Right atrium auricular region (tissue), 2 donors: ENCODE measurements at places on chromosomes 2 and 18. TPM values are rescaled to one million over a fixed set of nuclear protein-coding genes. Genes with fewer than 3 reads are reported as not detected.

ACMSD gene
- not detected for total RNA-seq

AMMECR1L gene
- 7.4 TPM for total RNA-seq

POTEC gene
- not detected for total RNA-seq

RIT2 gene
- not detected for total RNA-seq

TLX2 gene
- not detected for total RNA-seq

CHRNG gene
- not detected for total RNA-seq

MAP2 gene
- total RNA-seq, result 6.7 TPM

DNA sequence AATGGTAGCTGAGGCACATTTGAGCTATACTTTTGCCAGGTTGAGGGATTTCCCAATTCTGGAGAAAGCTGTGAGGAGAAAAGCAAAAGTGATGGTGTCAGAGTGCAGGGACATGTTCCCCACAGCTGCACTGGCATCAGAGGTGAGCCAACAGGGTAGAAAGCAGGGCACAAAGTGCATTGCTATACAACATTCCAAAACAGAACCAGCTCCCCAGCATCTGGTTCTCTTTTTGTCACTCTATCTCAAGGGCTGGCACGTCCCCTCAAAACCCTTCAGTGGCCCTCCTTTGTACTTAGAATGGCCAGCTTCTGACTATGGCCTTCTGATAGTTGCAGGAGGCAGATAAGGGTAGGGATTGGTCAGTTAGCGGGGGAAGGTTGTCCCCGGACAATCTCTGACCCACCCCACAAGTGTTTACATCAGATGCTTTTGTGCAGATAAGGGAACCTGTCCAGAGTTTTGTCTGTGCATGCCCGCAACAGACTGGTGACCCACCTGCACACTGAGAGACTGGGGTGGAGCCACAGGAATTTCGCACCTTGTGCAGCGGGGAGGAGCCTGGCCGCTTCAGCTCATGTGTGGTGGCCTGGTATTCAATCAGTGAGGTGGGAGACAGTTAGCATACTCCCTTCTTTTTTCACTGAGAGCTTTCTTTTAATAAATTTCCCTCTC lies 31.0 kb upstream of the TMEM17 start:
- DNase-seq, result no peak

- no peak for DNase-seq
These were observed 669.7 kb downstream of the TDRD15 start for GRCh38 chr2:21793461-21793860.

DNA sequence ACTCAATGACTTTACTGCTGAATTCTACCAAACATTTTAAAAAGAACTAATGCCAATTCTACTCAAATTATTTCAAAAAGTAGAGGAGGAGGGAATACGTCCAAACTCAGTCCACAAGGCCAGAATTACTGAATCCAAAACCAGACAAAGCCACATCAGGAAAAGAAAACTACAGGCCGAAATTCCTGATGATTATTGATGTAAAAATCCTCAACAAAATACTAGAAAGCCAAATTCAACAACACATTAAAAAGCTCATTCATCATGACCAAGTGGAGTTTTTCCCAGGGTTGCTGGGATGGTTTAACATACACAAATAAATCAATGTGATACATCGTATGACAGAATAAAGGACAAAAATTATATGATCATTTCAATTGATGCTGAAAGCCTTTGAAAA lies 103.9 kb upstream of the UBE2E3 start:
- no peak for DNase-seq

DNA sequence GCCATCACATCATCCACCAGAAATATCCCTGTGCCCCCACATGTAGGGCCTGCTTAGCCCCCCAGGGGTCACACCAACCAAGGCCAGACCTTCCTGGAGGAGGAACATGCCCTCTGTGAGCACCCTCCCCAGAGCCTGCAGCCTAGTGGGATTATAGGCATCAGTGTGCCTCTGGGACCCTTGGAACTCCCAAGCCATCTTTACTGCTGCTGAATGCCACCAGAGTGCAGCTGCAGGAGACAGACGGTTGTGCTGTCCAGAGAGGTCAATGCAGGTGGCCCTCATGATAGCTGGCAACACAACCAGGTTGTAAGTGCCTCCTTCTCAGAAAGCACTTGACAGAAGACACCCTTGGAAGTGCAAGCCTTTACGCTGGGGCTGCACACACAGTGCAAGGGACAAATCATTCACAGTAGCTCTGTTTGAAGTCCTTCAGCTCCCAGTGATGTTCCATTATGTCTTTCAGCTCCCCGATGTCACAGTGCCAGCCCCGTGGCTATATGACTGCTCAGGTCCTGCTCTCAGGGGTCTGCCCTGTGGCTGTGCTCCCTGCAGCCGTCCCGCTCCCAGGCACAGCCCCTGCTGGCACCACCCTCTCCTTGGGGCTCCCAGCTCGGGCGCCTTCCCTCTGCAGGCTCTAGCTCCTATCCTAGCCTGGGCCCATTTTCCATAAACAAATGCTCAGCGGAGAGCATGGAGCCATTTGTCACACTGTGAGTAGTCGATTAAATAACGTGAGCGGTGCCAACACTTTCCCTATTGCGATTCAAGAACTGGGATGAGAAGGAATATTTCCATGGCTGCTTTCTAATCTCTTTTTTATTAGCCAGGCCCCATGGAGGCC lies 65.1 kb downstream of the EDAR start:
- no peak for DNase-seq

DNA sequence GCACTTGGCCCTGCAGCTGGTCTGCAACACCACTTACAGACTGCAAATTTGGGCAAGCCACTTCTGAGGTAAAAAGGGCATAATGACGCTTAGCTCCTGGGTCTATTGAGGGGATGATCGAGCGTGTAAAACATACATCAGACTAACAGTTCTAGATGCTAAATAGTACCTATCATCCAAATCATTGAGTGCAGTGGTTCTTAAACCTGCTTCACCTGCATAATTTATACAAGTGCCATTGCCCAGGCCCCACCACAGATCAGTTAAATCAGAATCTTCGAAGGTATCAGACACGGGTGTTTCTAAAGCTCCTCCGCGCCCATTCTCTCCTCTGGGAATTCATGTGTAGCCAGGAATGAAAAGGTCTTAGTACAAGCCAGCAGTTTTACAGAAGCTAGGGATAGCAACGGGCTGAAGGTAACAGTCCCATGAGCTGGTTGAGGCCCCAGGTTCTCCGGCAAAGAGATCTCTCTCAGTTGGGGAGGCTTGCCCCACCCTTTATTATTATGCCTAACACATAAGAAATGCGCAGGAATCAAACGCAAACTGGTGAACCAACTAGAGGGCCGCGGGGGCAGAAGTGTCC lies 737 bp upstream of the RNF181 start:
- DNase-seq, result no peak

- no peak for DNase-seq
These were observed 34.9 kb downstream of the OSBPL1A start for GRCh38 chr18:24362757-24363156.

DNA sequence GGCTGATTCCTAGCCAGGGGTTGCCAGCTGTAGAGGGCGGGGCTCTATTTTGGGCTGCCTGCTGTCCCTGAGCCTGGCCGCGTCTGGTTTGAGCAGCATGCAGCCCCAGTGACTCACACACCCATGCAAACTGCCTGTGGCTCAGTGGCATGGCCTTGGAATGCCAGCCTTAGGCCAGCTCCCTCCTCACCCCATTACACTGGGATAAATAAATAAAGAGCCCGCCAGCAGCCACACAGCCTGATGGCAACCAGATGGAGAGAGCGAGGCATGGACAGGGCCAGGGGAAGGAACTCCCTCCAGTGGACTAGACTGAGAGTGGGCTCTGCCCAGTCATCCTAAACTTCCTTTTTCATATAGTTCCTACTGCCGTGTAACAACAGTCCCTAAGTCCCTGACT lies 18.3 kb downstream of the NHEJ1 start:
- DNase-seq, result no peak

DNA sequence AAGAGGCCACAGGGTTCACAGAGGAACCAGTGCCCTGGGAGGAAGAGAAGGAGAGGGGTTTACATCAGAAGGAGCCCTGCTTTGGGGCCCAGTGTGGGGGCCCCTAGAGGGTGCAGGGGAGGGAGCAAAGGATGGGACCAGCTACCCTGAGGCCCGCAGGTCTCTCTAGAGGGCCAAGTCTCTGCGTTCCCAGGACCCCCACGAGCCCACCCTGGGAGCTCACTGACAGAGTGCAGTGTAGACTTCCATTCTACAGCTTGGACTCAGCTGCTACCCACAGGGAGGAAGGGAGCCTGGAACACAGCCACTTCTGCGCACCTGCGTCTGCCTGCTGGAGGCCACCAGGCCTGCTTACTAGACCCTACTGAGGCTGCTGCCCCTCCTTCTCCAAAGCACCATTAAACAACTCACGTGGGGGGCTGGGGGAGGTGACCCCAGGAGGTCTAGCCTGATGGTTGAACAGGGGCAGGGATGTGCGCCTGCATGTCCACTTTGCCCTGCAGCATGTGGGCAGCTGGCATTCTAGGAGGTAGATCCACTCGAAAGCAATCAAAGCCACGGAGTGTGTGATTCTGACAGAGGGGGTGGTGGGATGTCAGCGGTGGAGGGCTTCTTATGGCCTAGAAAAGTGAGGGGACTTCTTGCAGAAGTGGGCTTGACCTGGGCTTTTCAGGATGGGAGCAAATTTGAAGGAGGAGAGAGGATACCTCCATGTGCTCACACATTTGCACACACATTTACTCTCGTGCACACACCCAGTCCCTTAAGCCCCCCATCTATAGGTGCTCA lies 90.2 kb downstream of the ZFP36L2 start:
- DNase-seq, result no peak

GRCh38 chr2:240946046-240946445 lies 39.9 kb downstream of the CROCC2 start:
- DNase-seq, result no peak

DNA sequence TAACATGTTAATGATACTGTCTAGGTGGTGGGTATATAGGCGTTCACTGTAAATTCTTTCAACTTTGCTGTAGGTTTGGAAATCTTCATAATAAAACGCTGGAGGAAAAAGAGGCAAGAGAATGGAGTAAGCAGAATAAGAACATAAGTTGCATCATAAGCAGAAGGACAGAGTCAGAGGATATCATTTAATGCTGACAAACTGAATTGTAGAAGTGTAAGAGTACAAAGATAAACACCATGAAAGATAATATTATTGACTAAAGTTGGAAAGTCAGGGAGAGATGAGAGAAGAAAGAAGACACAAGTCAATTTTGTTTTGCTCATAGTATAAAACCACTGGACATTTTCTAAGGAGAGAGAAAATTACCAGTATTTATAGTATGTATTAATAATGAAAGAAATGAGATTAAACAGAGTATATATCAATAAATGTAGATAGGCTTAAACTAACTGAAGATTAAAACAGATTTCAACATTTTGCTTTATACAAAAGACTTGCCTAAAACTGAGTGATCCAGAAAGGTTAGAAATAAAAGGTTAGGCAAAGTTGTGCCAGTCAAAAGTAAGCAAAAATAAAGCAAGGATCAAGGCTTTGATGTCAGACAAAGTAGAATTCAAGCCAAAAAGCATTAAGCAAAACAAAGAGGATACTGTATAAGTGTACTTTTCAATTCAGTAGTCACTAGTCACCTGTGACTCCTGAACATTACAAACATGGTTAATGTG lies 42.4 kb upstream of the VIT start:
- no peak for DNase-seq

GRCh38 chr2:191907545-191907944 lies 60.7 kb upstream of the CAVIN2 start:
- DNase-seq, result no peak

DNA sequence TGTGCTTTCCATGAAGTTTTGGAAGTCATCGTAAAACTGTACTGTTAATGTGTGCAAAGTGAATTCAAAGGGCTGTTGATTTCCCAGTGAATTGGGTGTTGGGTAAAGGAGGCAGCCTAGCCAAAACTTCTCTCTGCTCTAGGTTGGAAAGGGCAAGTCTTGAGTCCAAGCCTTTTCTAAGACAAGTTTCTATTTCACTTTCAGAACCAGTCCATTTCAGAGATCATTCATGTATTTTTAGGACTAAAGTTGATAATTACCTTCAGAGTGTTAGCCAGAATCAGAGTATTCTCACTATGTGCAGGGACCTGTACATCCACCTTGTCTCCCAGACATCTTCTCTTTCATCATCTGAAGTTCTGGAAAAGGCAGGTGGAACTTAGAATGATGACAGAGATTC lies 636.1 kb upstream of the KLHL29 start:
- no peak for DNase-seq

DNA sequence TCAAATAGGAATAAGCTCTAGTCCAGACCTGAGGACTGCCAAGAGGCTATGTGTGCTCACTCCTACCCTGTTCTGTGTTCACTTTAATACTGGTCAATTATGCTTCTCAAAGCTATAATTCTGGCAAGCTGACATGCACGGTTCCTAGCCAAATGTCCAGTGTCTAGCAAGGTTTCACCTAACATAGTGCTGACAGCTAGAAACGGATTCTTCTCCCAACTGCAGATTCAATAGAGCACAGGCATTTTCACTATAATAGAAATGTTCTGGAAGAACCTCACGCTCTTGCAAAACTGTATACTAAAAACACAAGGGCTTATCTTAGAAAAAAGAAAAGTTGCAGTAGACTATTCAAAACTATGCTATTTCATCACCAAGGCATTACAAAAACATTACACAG lies 45.1 kb downstream of the HDAC4 start:
- DNase-seq, result peak; percentile 57

GRCh38 chr2:224440988-224441387 lies 39.1 kb upstream of the FAM124B start:
- DNase-seq, result no peak

- no peak for DNase-seq
These were observed 37.6 kb downstream of the ABCB11 start for GRCh38 chr2:168993538-168993937.
